ENCODE measurements at places on chromosomes 13 and 19.
A peak's percentile ranks its signal among the peaks of the same experiment; 100 is the strongest.

DNA sequence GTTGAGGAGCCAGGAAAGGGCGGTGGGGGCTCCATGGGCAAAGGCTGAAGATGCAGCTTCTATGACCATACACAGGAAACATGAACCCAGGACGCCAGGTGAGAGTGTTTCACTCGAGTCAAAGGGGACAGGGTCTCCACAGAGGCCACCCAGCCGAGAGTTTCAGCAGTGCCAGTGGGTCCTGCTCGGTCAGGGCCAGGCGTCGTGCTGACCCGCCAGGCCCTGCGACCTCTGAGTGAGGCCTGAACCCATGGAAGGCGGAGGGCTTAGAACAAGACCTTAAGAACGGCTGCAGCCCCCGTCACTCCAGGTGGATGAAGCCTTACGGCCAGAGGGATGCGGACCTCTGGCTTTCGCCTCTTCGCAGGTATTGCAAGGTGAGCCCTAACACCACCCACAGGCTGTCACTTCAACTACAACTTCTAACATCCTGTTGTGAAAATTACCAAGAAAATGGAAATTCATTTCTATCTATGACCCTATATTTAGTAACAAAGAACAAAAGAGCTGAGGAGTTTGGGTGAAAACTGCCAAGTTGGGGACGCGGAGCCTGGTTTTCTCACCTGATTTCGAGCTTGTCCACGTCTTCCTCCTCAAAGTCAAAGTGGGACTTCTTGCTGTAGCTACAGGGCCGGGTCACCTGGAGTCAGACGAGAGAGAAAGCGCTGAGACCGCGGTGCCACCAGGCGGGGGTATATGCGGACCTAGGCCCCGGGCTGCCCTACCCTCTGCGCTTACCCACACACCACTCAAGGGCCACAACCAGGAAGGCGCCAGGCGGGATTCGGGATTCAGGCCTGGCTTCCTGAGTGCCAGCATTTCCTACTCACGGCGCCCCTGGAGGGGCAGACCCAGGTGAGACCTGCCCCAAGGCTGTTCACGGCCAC lies 50.1 kb upstream of the C13orf46 start:
- DNase-seq = no peak

- DNase-seq = no peak
Measured at GRCh38 chr13:111228262-111229144, 91.9 kb upstream of the TEX29 start.

GRCh38 chr13:48944221-48944620 lies 31.5 kb upstream of the FNDC3A start:
- DNase-seq = no peak

GRCh38 chr19:1587872-1588271 lies 4.8 kb downstream of the MBD3 start:
- DNase-seq = no peak

DNA sequence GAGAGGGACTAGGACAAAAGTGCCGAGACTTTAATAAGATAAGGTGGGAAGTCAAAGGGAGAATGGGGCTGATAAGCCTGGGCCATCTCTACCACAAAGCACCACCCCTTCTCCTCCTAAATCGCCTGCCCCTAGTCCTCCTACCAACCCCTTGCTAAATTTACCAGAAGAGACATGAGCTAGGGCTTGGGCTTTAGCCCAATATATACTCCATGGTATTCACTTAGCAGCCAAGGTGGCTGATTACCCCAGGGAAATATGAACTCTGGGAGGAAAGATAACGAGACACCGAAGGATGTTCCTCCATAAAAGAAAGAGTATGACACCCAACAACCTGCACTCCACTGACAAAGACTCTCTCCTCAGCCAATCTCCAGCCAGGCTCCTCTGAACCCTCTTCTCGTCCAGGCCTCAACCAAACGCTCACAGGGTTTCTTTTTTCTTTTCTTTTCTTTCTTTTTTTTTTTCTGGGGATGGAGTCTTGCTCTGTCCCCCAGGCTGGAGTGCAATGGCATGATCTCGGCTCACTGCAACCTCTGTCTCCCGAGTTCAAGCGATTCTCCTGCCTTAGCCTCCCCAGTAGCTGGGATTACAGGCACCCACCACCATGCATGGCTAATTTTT lies 610.2 kb downstream of the UQCRFS1 start:
- no peak for DNase-seq

GRCh38 chr19:44772959-44773358 lies 4.7 kb upstream of the CBLC start:
- no peak for DNase-seq

DNA sequence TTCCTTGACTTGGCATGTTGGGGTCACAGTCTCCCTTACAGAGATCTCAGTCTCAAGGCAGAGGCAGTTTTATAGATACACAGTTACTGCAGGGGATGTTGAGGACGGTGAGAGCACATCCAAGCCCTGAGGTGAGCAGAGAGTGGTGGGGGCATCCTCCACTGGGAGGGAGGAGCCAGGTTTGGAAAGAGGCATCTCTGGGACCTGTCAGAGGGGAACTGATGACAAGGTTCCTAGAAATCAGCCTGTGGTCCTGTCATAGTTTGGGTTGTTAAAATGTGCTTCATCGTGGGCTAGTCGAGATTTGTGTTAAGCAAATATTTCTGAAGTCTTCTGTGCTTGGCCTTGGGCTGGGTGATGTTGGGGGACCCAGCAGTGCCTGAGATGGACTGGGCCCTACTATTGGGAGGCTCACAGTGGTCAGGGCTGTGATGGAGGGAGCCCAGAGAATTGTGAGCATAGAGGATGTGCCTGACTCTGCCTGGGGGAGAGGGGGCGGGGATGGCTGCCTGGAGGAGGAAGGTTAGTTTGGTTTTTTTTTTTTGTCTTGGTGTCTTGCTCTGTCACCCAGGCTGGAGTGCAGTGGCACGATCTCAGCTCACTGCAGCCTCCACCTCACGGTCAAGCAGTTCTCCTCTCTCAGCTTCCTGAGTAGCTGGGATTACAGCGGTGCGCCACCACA lies 3.9 kb downstream of the SUPT5H start:
- DNase-seq = no peak

DNA sequence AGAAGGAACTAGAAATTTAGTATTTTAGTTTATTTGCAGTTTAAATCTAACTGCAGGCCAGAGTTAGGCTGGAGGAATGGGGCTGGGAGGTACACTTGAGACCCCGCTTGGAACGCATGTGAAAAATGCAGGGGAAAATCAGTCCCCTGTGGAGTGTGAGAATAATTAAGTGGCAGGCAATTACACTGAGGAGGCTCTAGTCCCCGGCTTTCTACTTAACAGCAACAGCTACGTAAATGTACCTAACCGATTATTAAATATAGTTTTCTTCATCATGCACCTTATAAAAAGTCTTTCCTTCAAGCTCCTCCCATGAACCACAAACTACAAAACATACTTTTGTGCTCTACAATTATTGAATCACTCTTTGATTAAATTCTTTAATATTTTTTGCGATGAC lies 804 bp downstream of the ZNF708 start:
- DNase-seq = no peak

GRCh38 chr13:97328222-97328790 lies 105.7 kb upstream of the RAP2A start:
- no peak for DNase-seq

DNA sequence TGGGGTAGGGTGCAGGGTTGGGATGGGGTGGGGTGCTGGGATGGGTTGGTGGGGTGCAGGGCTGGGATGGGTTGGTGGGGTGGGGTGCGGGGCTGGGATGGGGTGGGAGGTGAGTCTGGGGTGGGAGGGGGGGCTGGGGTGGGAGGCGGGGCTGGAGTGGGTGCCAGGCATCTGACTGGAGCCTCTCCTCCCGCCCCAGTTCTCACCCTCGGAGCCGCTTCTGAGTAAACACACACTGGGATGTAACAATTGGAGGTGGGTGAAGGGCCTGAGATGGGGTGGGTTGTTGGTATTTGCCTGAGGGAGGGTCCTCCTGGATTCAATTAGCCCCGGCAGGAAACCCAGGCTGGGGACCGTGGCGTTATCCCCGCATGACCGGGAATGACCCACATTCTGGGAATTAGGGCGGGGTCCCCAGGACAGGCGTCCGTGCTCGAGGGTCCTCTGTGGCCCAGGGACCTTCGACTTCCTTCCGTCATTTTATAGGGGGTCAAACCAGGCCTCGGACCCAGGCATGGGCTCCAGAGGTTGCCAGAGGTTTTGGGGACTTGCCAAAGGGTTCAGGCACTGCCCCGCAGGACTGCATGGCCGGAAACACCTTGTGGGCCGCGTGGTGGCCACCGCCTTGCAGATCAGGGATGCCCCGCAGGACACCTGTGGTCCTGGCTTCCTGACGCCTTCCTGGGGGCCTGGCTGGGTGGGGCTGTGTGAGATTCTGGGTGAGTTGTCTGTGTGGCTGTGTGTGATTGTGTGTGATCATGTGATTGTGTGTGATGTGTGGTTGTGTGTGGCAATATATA lies 1.4 kb downstream of the TMPRSS9 start:
- DNase-seq = no peak

DNA sequence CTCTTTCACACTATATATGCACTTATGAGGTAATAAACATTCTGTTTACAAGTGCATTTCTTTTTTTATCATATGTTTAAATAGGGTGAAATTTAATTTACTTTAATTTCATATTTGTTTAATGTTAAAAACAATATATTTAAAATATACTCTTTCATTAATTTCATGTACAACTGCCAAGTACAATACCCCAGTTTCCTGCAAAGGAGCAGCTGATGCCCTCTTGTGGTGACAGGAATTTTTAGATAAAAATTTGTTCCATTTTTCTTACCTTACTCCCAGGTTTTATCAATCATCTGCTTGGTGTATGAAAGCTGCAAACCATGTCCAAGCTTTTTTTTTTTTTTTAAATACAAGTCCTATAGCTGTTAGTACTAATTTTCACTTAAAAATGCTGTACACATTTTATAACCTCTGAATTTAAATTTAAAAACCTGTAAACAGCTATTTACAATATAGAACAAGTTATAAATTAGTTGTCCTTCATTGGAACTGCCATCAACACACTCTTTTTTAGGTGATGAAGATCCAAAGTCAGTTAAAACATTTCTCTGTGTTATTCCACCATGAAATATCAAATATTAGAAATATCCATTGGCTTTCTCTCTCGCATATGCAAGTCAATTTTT lies 4.9 kb downstream of the PCDH20 start:
- DNase-seq = no peak

DNA sequence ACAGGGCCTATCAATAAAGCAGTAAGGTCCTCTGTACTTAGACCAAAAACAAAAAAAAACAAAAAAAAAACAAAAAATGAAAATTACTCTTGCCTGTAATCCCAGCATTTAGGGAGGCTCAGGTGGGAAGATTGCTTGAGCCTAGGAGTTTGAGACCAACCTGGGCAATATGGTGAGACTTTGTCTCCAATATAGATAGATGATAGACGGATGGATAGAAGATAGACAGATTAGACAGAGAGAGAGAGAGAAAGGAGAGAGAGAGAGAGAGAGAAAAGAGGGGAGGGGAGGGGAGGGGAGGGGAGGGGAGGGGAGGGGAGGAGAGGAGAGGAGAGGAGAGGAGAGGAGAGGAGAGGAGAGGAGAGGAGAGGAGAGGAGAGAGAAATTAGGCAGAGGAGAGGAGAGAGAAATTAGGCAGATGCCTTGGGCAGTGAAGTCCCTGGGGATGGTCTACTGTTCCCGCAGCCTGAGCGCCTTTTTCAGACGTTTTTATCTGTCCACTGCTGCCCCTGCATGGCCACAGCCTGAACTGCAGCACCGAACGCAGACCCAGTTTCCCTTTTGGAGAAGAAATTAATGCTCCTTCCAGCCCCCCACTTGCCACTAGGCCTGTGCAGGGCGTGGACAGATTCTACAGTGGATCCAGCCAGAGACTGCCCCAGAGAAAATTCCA lies 9.8 kb upstream of the ZNF627 start:
- DNase-seq = peak; percentile 79

DNA sequence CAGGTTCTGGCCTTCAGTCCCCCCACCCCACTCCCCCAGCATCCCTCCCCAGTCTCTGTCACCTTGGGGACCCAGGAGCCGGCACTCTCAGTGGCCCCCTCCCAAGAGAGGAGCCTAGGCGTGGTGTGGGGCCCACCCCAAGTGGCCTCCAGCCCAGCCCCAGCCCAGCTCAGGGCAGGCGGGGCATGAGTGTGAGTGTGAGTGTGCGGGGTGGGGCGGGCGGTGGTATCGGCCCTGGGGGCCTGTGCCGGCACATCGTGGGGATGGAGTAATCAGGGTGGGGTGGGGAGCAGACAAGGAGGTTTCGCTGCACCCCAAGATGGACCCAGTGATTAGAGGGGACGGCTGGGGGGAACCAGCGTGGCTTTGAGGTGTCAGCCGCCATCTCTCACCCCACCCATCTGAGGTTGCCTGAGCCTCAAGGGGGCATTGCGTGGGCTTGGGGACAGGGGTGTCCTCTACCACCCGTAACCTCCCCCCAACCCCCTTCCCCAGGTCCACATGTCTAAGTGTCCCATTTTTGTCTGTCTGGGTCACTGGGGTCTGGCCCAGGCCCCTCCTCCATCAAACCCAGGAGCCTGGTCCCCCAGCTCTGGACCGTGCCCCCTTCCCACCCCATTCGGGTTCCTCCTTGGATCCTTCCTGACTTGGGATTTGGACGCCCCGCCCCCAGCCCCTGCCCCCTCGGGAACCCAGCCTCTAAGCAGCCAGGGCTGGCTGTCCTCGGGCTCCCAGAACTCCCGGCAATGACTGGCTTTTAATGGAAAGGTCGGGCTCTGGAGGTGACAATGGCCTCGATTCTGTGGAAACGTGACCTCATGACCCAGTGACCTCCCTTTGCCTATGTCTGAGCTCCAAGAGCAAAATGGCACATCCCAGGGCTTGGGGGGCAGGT lies 6.9 kb upstream of the SULT2B1 start:
- DNase-seq = no peak

GRCh38 chr19:7395360-7396066 lies 46.8 kb downstream of the ARHGEF18 start:
- DNase-seq = no peak

- no peak for DNase-seq
Measured at GRCh38 chr13:77519808-77520207, 15.7 kb upstream of the SCEL start.

- no peak for DNase-seq
Measured at GRCh38 chr13:36450534-36450933, 18.2 kb downstream of the CCNA1 start.

DNA sequence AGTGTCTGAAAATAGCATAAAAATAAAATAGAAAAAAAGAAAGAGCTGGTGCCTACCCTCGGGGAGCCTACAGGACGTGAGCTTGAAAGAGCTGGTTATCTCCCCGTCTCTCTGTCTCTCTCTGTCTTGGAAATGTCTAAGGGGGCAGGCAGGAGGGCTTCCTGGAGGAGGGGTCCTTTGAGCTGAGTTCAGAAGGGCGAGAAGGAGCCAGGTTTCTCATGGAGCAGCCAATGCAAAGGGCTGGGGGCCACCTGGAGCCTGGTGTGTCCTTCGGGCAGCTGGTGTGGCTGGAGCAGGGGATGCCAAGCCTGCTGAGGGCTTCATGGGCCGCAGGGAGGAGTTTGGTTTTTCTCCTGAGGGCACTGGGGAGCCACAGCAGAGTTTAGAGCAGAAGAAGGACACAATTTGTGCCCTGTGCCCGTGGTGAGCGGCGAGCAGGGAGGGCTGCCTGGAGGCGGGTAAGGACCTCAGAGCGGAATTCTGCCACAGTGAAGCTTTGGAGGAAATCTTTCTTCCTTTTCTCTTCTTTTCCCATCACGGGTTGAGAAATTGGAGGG lies 38.7 kb downstream of the EFNA2 start:
- DNase-seq = no peak

All from lower lobe of right lung (tissue), 2 donors.